ENCODE measurements at places on chromosomes 2 and 18.
A peak's percentile ranks its signal among the peaks of the same experiment; 100 is the strongest.

GRCh38 chr2:36373149-36373926, 17.8 kb downstream of the CRIM1 start:
- DNase-seq = peak; percentile 60

DNA sequence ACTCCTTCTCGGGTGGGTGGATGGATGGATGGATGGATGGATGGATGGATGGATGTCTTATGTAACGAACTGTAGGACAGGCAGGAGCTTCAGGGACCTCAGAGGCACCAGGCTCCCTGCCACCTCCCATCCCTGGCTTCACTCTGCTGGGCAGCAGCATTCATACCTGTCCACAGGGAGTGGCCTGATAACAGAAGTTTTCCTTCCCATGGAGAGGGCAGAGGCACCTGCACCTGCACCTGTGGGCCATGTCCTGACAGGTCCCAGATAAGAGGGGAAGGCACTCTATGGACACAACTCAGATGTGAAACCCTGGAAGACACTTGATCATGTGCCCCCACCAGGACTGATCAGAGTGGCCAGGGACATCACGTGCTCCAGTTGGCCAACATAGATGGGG, 142.3 kb downstream of the GBX2 start:
- no peak for DNase-seq

DNA sequence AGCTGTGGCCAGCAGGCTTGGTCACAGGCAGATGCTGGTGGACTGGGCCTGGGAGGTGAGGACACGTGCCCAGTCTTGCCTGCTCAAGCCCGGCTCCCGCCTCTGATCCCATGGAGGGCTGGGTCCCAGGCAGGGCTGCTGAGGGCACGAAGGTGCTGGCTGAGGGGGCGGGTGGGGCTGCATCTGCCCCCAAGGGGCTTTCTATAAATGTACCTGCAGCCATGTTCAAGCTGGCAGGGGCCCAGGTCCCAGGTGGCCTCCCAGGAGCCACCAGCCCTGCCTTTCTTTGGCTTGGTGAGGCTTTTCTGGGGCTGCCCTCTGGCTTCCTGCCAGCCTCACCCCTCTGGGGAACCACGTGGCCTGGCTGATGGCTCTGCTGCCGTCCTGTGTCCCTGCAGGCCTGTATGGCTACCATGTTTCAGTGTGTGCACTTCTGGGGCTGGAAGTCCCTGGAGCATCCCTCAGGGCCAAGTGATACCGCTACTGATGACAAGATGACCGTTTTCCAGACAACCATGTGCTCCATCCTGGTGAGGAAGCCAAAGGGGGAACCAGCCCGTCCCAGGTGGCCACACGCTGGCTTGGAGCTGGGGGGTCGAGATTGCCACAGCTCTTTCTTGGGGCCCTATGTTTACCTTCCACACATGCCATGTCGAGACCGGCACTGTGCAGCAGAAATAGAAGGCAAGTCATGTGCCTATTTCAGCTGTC, 23.2 kb downstream of the HJURP start:
- no peak for DNase-seq

GRCh38 chr18:57803103-57803969, at the start of gene ATP8B1:
ATP8B1 (minus strand) TSS chr18:57803315; CDS start chr18:57731807, 71,508 bp downstream.
- peak; percentile 80 for DNase-seq

- peak; percentile 50 for DNase-seq
Observed at GRCh38 chr2:215454519-215455246, 18.8 kb upstream of the FN1 start.

- DNase-seq = no peak
Observed at GRCh38 chr2:202016579-202017227, 17.0 kb upstream of the FZD7 start.

DNA sequence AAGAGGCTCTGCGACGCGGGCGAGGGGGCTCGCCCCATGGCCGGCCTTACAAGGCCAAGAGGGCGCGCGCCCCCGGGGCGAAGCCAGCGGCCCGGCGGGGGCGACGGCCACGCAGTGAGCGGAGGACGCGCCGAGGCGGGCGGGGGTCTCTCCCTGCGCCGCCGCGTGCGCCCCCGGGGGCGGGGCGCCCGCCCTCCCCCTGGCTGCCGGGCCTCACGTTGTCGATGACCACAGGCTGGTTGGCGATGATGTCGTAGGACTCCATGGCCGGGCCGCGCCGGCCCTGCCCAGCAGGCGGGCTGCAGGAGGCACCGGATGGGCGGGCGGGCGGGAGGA, 250 bp downstream of the ACTR1B start:
- DNase-seq = no peak

DNA sequence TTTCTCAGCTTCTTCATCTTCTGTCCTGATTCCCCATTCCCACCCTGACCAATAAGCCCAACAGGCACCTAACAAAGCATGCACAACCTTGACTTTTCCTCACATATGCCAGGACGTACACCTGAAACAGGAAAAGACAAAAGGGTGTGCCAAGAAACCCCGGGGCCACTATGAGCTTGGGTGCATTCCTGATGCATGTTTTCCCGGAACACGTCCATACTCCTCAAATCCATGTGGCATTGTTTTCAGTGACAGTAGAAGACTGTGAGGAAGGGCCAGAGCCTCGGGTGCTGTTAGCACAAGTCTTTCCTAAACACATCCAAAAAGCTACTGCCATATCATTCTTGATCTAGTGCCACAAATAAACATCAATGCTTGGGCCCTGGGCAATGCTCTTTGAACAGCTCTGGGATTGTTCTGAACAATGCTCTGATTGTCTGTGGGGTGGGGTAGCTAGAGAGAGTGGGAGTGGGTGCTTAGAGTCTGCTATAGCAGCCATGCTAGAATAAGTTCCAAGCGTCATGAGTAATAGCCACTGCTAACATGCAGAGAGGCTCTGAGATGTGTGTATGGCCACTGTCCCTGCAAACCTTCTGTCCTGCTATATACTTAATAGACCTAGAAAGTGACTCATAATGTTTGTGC, 181.7 kb upstream of the CRIM1 start:
- no peak for DNase-seq

- DNase-seq = peak; percentile 59
Observed at GRCh38 chr2:200306931-200307723, 634 bp downstream of the SPATS2L start.

GRCh38 chr2:135219226-135219625, 167.1 kb downstream of the RAB3GAP1 start:
- DNase-seq = no peak

- DNase-seq = peak; percentile 98
Observed at GRCh38 chr18:23231340-23232021, 96.2 kb downstream of the CABLES1 start.

DNA sequence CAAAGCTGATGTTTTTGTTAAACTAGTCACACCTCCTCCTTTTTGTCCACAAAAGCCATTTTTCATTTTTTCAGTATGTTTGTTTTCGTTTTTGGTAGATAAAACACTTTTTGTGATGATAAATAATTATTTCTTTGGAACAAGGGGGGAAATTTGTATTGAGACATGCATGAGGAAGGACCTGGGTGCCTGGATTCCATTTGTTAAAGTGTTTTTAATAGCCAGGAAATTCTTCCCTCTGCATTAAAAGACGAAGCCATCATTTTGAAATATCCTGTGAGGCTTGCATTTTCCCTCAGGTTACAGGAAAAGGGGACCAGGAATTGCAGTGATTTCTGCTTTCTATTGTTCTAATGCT, 52.1 kb upstream of the CTLA4 start:
- DNase-seq = no peak

DNA sequence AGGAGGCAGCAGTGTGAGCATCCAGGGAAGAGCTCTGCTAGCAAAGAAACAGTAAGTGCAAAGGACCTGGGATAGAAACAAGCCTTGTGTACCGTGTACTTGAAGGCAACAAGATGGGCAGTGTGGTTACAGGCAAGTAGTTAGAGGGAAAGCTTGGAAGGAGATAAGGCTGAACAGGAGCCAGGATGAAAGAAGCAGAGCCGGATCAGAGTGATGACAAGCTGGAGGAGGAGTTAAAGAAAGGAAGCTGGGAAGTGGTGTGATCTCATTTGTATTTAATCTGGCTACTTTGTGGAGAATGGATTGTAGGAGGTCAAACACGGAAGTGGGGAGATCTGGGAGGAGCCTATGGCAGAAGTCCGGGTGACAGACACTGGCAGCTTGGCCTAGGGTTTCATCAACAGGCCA, 44.7 kb upstream of the VPS54 start:
- peak; percentile 68 for DNase-seq

- no peak for DNase-seq
Observed at GRCh38 chr2:204150721-204151120, 214.2 kb downstream of the ICOS start.

DNA sequence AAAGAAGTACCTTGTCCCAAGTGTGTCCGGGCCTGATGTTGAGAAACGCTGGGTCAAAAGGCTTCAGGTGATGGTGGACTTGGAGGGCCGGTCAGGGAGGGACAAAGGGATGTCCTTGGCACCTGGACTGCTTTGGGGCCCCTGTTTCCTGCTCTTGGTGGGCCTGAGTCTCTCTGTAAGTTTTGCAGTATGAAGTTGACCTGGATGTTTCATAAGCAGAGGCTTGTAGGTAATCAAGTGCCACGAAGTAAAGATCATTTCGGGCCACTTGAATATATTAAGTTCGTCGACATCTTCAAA, 29.4 kb downstream of the ASAP2 start:
- no peak for DNase-seq

- no peak for DNase-seq
Observed at GRCh38 chr2:217258170-217258569, 398.3 kb upstream of the TNP1 start.

DNA sequence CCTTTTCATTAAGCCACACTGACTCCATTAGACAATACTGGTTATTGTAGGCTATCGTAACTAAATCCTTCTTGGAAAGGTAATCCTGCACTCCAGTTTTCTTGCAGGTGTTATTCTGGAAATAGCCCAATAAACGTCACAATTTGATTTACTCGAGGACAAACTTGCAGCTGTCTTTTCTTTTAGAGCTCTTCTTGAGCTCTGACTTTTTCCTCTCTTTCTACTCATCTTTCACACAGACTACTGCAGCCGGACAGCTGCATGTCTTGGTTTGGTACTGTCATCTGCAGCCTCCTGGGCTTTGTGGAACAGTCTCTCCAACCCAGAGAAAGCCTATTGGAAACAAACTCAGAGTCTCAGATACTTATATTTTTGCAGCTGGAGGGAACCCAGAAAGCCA, 23.0 kb upstream of the MSGN1 start:
- DNase-seq = no peak

DNA sequence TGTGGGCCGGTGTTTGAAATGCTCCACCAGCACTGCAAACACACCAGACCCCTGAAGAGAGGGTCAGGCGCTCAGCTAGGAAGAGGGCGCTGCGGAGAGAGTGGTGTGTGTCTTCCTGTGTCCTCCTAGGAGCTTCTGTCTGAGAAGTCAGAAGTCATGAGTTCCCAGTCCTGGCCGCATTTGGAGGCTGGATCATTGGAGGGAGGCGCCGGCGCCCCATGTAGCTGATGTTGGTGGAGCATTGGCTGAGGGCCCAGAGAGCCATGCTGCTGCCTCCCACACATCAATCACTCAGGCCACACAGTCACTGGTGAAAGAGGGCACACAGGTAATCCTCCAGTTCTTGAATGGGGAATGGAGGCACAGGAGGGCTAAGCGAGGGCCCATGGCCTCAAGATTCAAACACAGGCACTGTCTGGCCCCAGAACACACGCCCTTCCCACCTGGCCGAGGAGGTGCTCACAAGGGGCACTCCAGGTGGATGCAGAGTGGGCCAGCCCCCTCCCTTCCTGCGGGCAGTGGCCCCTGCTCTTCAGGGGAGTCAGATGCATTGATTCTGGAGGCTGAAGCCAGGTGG, 66.3 kb downstream of the RRM2 start:
- DNase-seq = no peak

DNA sequence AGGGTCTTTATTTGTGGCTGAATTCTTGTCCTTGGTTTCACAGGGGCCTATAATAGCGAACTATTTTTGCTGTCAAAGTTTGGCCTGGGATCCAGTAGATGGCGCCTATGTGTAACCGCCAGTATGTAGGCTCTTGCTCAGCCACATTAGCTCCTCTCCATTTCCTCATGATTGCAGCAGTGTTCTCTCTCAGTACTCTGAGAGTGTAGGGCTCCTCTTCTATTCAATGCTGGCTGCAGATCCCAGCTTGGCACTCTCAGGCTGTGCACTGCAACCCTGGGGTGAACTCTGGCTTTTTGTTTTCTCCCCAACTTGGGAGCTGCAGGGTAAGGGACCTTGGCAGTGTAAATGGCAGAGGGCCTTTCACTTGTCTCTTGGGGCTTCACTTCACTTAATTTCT, 344.6 kb upstream of the CHAC2 start:
- DNase-seq = peak; percentile 53

DNA sequence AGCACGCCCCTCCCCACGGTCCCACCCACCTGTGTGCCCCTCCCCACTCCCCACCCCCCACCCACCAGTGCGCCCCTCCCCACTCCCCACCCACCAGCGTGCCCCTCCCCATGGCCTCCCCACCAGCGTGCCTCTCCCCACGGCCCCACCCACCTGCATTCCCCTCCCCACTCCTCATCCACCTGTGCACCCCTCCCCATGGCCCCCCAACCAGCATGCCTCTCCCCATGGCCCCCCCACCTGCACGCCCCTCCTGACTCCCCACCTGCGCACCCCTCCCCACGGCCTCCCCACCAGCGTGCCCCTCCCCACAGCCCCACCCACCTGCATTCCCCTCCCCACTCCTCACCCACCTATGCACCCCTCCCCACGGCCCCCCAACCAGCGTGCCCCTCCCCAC, 190.2 kb downstream of the EIPR1 start:
- no peak for DNase-seq

DNA sequence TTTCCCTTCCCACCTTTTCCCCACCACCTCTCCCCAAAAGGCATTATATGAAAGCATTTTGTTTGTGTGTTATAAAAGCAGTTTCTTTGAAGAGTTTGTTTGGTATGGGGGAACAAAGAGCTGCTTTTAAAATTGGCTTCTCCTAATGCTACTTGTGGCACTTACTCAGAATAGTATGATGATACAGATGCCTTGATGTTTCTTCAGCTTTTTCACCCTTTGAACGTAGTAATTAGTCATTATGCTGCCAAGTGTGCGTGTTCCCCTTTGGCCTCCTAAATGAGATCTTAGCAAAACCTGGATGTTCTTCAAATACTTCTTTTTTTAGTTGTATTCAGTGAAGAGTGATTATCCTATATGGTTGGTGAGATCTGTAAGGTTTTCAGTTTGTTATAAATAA, 183.4 kb downstream of the PTGR3 start:
- DNase-seq = no peak

DNA sequence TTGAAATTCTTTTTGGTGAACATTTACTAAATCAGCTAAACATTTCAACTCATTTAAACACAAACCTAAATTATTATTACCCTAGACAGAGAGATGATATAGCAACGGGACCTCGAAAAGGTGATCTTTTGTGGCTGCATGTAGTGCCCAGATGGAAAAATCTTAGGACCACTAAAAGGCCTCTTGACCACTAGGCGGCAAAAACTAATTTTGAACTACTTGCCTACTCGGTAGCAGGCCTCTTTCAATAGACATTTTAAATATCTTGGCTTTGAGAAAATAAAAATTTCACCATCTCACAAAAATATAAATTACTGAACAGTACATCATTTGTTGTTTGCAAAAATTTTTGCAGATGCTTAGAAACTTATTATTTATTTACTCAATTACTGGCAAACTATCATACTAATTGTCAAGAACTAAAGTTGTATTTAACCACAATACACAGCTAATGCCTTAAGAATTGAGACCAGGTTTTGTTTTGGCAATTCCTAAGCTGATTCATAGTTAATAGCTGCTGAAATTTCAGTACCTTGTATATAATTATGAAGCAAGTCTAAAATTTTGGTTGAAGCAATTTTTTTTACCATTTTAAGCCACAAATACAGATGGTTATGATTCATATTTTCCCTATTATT, 9.4 kb downstream of the COL3A1 start:
- peak; percentile 85 for DNase-seq
